ENCODE measurements at places on chromosomes 6 and 20. TPM values are rescaled to one million over a fixed set of nuclear protein-coding genes. Genes with fewer than 3 reads are reported as not detected.

DNA sequence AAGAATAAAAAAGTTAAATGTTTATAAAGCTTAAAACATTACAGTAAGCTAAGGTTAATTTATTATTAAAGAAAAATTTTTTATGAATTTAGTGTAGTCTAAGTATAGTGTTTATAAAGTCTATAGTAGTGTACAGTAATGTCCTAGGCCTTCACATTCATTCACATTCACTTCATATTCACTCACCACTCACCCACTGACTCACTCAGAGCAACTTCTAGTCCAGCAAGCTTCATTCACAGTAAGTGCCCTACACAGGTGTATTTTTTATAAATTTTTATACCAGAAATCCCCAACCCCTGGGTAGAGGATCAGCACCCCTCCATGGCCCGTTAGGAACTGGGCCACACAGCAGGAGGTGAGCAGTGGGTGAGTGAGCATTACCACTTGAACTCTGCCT, 24.3 kb upstream of the ADGRF1 start:
- no peaks in the 10 kb centered on the region for H3K4me1 ChIP-seq
- no peak overlapping the region for H3K27ac ChIP-seq
- no peaks in the 10 kb centered on the region for H3K27me3 ChIP-seq
- H3K4me3 ChIP-seq: no peak overlapping the region
- no peaks in the 10 kb centered on the region for H3K36me3 ChIP-seq

GRCh38 chr20:44963325-44964215, 2.7 kb upstream of the STK4 start:
- H3K27me3 ChIP-seq: no peaks in the 10 kb centered on the region
- H3K4me1 ChIP-seq: no peaks in the 10 kb centered on the region
- no peak overlapping the region for H3K27ac ChIP-seq
- no peak overlapping the region for H3K4me3 ChIP-seq

- no peaks in the 10 kb centered on the region for H3K27me3 ChIP-seq
- no peak overlapping the region for H3K4me3 ChIP-seq
- peak; percentile 43 for DNase-seq
- H3K36me3 ChIP-seq: peaks cover 45% of the 10 kb centered on the region
- H3K27ac ChIP-seq: no peak overlapping the region
Measured at GRCh38 chr6:158789115-158789917, 29.9 kb downstream of the EZR start.

GRCh38 chr20:1657556-1658334, at the start of gene SIRPG:
Gene SIRPG, minus strand, starts transcription at chr20:1657779. Its CDS starts 65 bp downstream, at chr20:1657714.
- H3K4me3 ChIP-seq: no peak within 1 kb of the TSS
- no peaks in the 10 kb centered on the region for H3K4me1 ChIP-seq
- no peak for DNase-seq
- H3K36me3 ChIP-seq: no peaks in the 10 kb centered on the region

- no peak overlapping the region for H3K27ac ChIP-seq
- H3K36me3 ChIP-seq: no peaks in the 10 kb centered on the region
- H3K4me1 ChIP-seq: no peaks in the 10 kb centered on the region
- no peaks in the 10 kb centered on the region for H3K27me3 ChIP-seq
- no peak for DNase-seq
Measured at GRCh38 chr6:108955329-108955949, 107.2 kb downstream of the ARMC2 start.

- H3K4me1 ChIP-seq: no peaks in the 10 kb centered on the region
- no peaks in the 10 kb centered on the region for H3K36me3 ChIP-seq
- no peak for DNase-seq
- no peak overlapping the region for H3K27ac ChIP-seq
Measured at GRCh38 chr20:46960536-46960935, 65.9 kb downstream of the EYA2 start.

Gene SLC22A1
- total RNA-seq: 0.86 TPM

- no peaks in the 10 kb centered on the region for H3K36me3 ChIP-seq
- DNase-seq: no peak
- H3K27me3 ChIP-seq: no peaks in the 10 kb centered on the region
- H3K27ac ChIP-seq: no peak overlapping the region
- H3K4me3 ChIP-seq: no peak overlapping the region
Measured at GRCh38 chr6:63760199-63760598, 124.6 kb downstream of the PHF3 start.

DNA sequence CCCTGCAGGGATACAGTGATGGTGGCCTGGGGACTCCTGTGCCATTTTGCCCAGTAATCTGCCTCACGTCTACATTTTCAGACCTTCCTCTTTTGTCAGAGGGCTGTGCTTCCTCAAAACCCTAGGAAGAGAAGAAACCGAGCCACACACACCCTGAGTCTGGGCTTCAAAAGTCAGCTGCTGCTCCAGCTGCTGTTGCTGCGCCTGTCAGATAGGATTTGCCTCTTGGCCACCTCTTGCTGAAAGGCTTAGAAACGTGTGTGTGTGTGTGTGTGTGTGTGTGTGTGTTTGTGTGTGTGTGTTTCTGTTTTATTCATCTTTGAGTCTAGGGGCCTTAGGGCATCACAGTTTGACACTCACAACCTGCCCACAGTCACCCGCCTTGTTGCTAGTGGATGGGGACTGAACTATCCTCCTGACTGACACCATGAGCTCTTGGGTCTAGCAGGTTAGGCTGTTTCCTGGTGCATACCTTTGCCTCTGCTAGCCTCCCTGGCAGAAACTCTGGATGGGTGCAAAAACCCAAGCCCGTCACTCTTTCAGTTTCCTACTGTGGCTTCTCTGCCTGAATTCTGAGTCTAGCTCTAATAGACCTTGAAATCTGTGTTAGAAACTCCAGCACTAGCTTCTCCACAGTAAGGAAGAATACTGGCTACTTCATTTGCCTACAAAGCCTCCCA, 94.9 kb upstream of the CEP85L start:
- no peaks in the 10 kb centered on the region for H3K27me3 ChIP-seq
- no peak for DNase-seq
- no peaks in the 10 kb centered on the region for H3K36me3 ChIP-seq
- peaks cover 9% of the 10 kb centered on the region for H3K4me1 ChIP-seq
- H3K27ac ChIP-seq: no peak overlapping the region

DNA sequence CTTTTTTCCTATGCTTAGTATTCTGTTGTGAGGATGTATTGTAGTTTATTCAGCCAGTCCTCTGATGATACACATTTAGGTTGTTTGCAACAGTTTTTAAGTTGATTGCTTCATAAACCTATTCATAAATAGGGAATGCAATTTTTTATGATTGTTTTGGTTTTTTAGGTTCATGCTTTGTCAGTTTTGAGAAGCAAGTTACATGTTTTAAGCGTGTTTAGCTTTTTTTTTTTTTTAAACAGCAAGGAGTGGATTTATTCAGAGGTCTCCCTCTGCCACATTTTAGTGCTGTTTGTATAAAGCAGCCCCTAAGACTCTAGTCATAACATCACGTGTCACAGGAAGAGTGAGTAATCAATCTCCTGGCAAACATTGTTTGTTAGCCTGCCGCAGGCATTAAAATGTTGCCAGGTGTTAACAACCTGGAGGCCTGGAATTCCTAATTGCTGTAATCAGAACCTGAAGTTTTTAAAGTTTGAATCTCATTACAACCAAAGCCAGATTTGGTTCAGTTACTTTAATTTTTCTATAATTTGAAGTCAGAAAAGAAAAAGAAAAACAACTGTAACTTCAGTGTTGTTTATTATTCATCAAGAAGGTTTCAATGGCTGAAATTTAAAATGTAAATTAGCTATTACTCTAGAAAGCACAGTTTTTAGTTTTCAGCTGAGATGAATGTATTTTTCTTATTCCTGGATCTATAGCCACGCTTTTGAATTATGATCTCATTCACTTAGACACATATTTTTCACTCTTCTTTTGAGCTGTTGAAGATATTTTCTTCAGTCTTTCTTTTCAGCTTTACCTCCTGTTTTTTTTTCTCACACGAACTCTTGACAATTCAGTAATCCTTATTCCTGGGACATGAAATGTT, 59.2 kb downstream of the KCNS1 start:
- DNase-seq: no peak
- H3K4me3 ChIP-seq: no peak overlapping the region
- H3K4me1 ChIP-seq: peaks cover 18% of the 10 kb centered on the region
- no peaks in the 10 kb centered on the region for H3K27me3 ChIP-seq
- H3K27ac ChIP-seq: no peak overlapping the region
- H3K36me3 ChIP-seq: no peaks in the 10 kb centered on the region

- no peaks in the 10 kb centered on the region for H3K27me3 ChIP-seq
- DNase-seq: no peak
- H3K4me3 ChIP-seq: no peak overlapping the region
- peaks cover 4% of the 10 kb centered on the region for H3K4me1 ChIP-seq
Measured at GRCh38 chr6:81831274-81831673, 78.8 kb upstream of the TENT5A start.

- H3K36me3 ChIP-seq: peaks cover 55% of the 10 kb centered on the region
- no peak overlapping the region for H3K27ac ChIP-seq
- H3K27me3 ChIP-seq: no peaks in the 10 kb centered on the region
- H3K4me1 ChIP-seq: no peaks in the 10 kb centered on the region
Measured at GRCh38 chr20:34538671-34539123, 19.8 kb upstream of the MAP1LC3A start.

GRCh38 chr6:83068616-83069015, 1.1 kb downstream of the DOP1A start:
- peaks cover 10% of the 10 kb centered on the region for H3K4me1 ChIP-seq
- H3K27me3 ChIP-seq: no peaks in the 10 kb centered on the region
- DNase-seq: no peak
- no peak overlapping the region for H3K4me3 ChIP-seq
- no peaks in the 10 kb centered on the region for H3K36me3 ChIP-seq

Gene OGFR
- total RNA-seq: 22.1 TPM

DNA sequence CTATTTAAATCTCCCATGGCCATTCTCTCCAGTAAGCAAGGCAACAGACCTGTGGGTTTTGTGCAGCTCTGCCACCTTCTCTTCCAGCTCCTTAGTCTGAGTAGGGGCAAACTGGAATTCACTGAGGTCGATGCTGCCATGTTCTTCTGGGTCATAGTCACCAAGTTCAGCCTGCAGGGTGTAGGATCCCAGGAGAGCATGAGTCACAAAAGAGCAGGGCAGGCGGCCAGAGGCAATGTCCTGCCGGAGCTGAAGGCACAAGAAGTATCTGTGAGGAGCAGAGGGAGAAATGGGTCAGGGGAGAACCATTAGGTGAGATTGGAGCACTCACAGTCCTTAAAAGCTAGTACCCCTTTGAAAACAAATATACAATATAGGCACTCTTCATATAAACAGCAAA, 73.7 kb downstream of the SMLR1 start:
- no peak overlapping the region for H3K27ac ChIP-seq
- no peaks in the 10 kb centered on the region for H3K4me1 ChIP-seq
- no peaks in the 10 kb centered on the region for H3K27me3 ChIP-seq
- H3K4me3 ChIP-seq: no peak overlapping the region
- DNase-seq: no peak

- no peak for DNase-seq
- H3K4me3 ChIP-seq: no peak overlapping the region
- H3K36me3 ChIP-seq: no peaks in the 10 kb centered on the region
- H3K27ac ChIP-seq: no peak overlapping the region
- no peaks in the 10 kb centered on the region for H3K27me3 ChIP-seq
- H3K4me1 ChIP-seq: peaks cover 30% of the 10 kb centered on the region
Measured at GRCh38 chr6:36544228-36544627, 3.1 kb downstream of the STK38 start.

DNA sequence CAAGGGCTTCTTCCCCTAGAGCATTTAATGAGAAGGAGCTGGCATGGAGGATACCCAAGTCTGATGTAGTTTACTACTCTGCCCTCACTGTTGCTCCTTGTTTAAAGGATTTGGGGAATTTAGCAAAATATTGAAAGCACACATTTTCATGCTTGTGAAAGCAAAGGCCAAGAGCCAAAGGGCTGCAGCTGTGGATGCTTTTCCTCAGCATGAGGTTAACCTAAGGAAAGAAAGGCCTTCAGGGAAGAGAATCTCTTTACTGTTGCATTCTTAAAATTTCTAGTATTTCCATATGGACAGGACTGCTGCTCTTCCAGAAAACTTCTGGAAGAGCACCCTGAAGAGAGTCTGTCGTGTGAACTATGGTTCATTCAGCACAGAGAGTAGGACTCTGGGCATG, 45.9 kb upstream of the SASH1 start:
- no peaks in the 10 kb centered on the region for H3K27me3 ChIP-seq
- H3K27ac ChIP-seq: no peak overlapping the region
- no peaks in the 10 kb centered on the region for H3K36me3 ChIP-seq
- no peak for DNase-seq
- no peak overlapping the region for H3K4me3 ChIP-seq

GRCh38 chr6:124941259-124941658, 21.0 kb upstream of the RNF217 start:
- H3K36me3 ChIP-seq: no peaks in the 10 kb centered on the region
- H3K27me3 ChIP-seq: no peaks in the 10 kb centered on the region
- no peak for DNase-seq
- H3K4me3 ChIP-seq: no peak overlapping the region
- H3K4me1 ChIP-seq: no peaks in the 10 kb centered on the region

- no peaks in the 10 kb centered on the region for H3K36me3 ChIP-seq
- H3K27ac ChIP-seq: no peak overlapping the region
- no peak overlapping the region for H3K4me3 ChIP-seq
- DNase-seq: no peak
Measured at GRCh38 chr6:97102145-97102790, 177.7 kb downstream of the KLHL32 start.

DNA sequence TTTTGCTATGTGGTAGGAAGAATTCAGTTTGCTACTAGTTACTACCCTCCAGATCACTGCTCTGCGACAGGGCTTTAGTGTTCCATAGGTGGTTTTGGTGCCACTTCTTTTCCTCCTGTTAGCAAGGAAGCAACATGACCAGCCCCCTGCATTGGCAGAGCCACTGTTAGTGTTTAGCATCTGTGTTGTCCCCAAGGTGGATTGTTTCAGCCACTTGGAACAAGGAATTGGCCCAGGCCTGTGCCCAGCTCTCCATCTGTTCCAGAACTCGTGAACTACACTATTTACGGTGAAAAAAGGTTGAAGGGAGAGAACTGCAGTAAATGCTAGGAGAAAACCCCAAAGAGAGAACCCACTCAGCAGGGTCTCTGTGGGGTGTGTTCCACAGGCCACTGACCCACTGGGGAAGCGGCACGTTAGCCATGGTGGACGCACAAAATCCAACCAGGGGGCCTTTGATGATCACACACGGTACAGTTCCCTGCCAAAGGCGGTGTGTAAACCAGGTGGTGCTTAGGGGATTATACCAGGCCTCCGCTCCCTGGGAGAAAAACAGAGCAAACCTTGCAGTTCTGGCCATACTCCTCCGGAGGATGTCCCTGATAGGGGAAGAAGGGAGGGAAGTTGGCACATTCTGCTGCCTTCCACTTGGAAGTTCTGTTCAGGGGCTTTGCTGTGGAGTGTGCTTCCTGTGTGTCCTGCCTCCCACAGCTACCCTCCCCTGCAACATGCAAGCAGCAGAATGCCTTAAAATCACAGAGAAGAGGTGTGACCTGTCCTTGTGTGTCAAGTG, 72.3 kb downstream of the LYRM2 start:
- no peak for DNase-seq
- no peaks in the 10 kb centered on the region for H3K27me3 ChIP-seq
- H3K36me3 ChIP-seq: no peaks in the 10 kb centered on the region

GRCh38 chr6:2796861-2797260, 31.7 kb downstream of the WRNIP1 start:
- peaks cover 45% of the 10 kb centered on the region for H3K4me1 ChIP-seq
- no peak overlapping the region for H3K4me3 ChIP-seq
- no peaks in the 10 kb centered on the region for H3K36me3 ChIP-seq
- no peaks in the 10 kb centered on the region for H3K27me3 ChIP-seq
- H3K27ac ChIP-seq: peak overlapping the region; percentile 81
- DNase-seq: no peak
